Effector CD4-positive, alpha-beta T cell (primary cell): ENCODE measurements at places on chromosomes 3 and 15.

DNA sequence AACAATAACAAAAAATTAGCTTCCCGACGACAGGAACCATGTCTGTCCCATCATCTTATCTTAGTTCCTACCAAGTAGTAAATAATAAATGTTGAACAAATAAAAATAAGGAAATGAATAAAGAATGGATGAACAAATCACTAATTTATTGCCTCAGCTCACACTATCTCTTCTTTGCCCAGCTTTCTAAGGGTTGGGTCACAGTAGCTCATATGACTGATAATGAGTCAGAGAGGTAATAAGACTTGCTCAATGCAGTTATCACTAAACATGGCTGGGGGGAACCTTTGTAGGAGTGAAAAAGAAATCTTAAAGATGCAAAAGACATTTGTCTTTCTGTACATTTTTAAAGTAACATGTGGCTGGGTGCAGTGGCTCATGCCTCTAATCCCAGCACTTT is 182.2 kb downstream of the WDR76 start:
- DNase-seq = no peak

DNA sequence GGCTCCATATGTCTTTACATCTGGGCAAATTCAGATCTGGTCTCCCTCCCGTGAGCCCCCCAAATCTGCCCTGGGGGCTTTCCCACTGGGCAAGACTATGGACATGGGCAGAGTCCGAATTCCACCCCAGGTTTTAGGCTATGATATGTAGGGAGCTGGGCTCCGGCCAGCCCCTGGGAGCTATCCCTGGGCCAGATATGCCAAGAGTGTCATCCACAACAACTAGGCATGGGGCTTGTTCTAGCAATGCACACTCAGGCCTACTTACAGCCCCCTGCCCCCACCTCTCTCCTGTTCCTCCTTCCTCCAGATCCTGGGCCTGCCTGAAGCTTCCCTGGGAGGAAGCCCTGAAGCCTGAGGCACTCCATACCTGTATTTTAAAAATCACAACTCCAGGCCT is 622 bp downstream of the XIRP1 start:
- no peak for DNase-seq

DNA sequence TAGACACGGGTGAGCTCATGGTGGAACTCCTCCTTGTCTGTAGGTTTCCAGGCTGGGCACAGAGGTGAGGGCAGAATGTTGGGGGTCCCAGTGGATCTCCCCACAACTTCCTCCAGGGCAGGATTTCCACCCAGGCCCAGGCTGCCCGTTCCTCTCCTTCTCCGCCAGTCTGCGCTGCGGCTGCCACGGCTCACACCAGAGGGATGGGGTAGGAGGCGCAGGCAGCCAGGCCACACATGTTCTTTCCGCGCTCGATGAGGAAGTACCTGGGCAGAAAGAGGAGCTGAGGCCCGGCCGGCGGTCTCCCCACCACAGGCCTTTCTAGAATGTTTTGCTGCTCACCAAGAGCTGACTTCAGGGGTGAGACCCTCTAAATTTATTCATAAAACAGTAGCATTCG is 22.9 kb downstream of the CTSH start:
- no peak for DNase-seq

DNA sequence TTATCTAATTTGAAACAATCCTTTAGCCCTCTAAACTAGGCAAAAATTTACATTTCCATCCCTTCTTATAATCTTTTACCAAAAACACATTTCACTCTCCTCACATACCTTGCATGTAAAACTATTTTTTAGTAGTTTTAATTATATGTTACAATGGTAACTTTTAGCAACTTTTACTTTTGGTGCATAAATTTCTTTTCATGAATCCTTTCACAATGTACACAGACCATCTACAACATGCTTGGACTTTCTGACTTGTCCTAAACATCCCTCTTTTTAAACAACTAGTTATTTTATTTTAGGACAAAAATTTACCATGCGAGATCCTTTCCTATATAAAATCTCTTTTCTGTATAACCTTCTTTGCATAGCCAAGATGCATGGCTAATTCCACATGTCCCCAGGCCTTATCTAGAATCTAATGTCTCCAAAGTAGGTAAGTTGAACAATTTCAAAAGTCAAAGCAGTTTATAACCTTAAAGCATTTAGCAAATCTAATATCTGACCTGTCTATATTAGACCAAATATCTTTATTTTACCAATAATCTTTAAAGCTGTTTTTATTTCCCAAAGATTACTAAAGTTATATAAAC is 14.4 kb upstream of the ALDH1L1 start:
- DNase-seq = no peak

GRCh38 chr3:172179680-172180399 is 140.5 kb downstream of the FNDC3B start:
- no peak for DNase-seq

- DNase-seq = no peak
These were observed 110.9 kb downstream of the IGF1R start for GRCh38 chr15:98759277-98759676.

DNA sequence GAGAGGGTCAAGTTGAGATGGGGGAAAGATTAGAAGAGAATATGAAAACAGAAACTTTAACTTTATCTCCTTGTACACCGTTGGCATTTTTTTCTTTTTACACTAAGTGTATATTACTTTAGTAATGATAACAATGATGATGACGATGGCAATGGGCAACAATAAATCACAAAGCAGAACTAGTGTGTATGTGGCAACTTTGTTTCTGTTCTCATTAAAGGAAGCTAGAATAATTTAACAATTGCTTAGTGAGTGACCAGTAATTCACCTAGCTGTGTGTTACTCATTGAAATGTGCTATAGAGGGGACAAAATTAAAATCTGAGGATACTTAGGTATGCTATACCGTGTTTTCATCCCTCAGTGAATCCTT is 318.5 kb upstream of the TBL1XR1 start:
- DNase-seq = no peak

GRCh38 chr3:106542101-106542769 is 673.4 kb upstream of the CBLB start:
- DNase-seq = no peak

- peak; percentile 15 for DNase-seq
These were observed 2.6 kb upstream of the ZSCAN2 start for GRCh38 chr15:84598250-84598649.

- no peak for DNase-seq
These were observed 230.4 kb downstream of the ABHD5 start for GRCh38 chr3:43921056-43921648.

DNA sequence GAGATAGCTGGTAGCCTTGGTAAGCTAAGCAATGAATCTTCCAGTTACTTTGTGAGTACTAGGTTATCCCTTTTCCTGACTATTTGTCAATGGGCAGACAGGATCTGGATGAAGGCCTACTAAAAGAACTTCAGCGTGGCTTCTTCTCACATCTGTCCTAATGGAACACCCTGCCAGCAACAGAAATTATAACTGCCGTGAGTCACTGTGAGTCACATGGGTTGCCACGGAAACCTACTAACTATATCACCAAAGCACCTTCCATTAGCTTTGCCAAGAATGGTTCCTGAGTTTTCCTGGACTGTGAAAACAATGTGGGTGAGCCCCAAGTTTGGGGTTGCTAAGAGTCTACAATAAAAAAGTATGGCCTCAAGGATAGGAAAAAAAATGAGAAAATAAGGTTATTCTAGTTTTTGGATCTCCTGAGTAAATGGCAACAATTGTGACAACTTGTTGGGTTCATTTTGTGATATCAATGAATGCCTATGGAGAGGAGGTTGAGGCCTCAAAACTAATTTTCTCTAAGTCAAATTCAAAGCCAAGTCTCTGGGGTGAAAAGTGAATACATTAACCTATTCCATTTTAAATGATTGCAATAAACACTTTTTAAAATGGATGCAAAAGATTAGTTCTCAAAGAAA is 195.1 kb upstream of the ICE2 start:
- DNase-seq = no peak

DNA sequence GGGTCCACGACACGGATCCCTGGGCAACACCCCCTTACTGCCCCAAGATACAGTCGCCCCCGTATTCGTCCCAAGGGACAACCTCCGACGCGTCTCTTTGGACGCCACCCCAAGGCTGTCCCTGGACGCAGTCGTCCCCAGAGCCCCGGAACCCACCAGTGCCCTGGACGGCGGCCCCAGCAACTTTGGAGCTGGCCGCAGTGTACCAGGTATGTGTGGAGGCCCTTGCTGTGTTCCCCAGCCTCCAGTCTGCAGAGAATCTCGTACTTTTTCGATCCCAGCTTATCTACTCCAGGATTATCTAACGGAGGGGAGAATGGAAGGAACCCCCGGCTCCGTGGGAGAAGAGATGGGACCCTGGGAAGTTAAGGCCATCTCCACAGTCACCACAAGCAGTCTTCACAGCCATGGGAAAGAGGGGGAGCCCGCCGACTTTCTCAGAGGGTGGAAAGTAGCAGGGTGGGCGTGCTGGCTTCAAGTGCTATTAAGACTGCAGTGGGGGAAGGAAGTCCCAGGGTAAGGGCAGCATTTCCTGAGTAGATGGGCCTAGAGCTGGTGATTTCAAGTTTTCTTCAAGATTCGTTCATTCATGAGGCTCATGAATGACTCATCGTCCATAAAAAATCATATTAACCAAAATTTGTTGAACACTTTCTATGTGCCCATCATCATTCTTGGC is 1.1 kb downstream of the MESP2 start:
- no peak for DNase-seq

DNA sequence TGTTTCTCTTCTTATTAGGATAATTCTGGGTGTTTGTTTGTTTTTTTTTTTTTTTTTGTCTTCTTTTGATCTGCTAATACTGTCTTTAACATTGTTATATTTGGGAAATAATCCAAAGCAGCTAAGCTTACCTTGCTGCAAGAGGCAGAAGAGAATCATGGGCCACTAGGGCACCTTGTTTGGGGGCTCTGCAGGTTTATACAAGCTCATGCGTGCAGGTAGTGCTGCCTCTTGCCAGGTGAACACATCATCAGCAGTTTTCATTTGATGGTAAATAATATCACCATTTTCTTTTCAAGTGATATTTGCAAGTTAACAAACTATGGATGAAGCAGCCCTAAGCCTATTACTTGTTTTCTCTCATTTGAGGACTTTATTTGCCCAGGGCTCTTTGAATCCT is 37.9 kb downstream of the MAP3K13 start:
- no peak for DNase-seq

DNA sequence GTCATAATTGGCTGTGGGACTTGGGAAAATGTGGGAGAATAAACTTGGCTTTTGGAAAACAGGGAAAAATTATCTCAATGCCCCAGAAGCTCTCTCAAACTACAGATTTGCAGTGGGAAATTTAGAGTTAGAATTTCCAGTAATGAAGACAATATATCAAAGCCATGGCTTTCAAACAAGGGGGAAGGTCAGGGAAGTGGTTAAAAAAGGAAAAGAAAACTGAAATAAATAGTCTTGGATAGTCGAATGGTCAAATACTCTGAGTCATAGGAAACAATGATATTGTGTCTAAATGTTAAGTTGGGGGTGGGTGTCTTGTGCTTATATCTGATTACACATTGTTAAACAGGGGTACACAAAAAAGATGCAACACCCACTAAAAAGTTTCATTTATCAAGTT is 272.4 kb upstream of the COL8A1 start:
- DNase-seq = no peak

GRCh38 chr3:146813496-146813895 is 208.3 kb upstream of the PLSCR5 start:
- DNase-seq = no peak

DNA sequence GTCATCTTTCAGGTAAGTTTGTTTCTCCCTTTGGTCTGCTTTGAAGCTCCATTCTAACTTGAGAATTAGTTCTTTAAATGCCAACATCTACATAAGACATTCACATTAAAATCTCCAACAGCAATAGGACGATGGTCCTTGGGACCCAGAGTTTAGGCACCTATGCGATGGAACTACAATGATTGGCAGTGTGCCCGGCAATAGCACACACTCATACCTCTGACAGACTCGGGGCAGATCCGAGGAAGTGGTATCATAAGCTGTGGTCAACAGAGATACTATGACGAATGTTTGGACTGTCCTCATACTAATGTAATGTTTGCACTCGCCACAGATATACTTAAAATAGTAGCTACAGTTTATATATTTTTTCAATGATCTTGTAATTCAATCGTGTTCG is 34.2 kb upstream of the NR2F2 start:
- no peak for DNase-seq

DNA sequence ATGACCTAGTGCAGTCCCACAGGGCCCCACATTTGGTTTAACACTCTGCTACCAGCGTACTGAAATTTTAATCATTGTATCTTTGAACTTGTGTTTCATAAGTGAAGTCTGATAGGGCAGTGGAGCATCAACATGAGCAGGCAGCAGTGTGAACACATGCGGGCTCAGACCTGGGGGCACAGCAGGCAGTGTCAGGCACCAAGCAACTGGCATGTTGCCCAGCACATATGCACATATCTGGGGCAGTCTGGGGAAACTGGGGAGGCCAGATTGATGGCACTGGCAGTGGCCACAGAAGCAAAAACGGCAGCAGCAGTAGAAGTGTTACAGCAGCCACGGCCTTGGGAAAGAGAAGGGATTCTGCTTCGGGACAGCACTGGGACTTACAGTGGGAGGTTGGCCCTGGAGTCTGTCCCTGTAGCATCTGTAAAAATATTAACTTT is 353.9 kb upstream of the KCNMB2 start:
- no peak for DNase-seq

DNA sequence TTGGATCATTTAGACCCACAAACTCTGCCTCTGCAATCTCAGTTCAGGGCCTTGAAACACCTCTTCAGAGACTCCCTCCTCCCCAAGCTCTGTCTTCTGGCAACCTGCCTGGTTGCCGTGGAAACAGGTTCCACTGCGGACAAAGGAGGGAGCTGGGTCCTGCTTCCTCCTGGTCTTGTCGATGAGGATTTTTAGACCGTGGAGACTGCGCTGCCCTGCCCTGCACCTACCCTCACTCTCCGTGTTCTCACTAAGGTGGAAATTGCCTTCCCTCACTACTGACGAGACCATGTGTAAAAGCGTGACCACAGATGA is at the start of gene RTP1:
Gene RTP1 (plus strand): TSS at position 152 of the 315 bp plus-strand sequence. CDS start 30 bp downstream, at position 182.
- DNase-seq = no peak

DNA sequence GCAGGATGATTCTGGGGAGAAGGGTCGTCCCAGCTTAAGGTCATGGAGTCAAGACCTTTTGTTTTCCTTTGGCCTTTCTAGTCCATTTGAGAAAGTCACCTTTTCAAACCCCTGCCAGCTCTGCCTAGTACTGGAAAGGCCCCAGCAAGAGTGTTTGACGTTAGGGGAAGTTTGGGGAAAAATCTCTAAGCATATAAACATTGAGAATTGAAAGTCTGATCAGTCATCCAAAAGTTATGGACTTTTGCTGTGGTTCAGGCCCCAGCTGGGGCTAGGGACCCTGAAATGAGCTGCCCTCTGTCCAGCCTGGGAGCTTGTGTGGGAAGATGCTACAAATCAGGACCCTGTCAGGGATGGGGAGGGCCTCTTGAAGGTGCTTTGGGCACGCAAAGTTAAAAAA is 21.6 kb downstream of the SLC6A6 start:
- no peak for DNase-seq
